ENCODE measurements at places on chromosomes 6 and 20.

- DNase-seq, result no peak
Measured at GRCh38 chr6:107646176-107646575, 156.3 kb downstream of the SOBP start.

- no peak for DNase-seq
Measured at GRCh38 chr6:121354764-121355163, 20.5 kb upstream of the TBC1D32 start.

GRCh38 chr20:64247307-64247618 lies 8.3 kb upstream of the PCMTD2 start:
- no peak for DNase-seq

- no peak for DNase-seq
Measured at GRCh38 chr6:84357631-84358030, 130.2 kb upstream of the CEP162 start.

DNA sequence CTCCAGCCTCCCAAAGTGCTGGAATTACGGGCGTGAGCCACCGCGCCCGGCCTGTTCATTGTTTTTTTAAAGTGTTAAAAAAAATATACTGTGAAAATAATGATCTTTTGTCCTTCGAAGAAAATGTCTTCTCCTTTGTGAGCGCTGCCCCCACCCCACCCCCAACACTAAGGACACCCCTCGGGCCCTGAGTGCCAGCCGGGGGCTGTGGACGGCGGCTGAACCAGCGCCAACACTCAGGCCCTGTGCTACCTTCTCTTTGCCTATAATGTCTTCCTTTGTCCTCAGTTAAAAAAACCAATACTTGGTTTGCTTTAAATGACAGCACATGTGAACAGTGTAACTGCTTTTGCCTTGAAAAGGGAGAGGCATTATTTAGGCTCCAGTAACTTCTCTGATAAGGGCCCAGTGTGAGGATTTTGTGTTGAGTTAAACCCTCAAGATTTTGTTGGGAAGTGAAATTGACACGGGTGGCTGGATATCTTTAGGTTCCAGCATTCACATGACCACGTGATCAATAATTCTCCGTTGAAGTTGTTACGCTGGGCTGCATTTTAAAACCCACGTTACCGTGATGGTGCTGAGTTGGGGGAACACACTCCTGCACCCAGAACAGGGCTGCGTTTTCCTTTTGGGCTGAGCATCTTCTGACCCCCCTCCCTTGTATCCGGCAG lies 9.5 kb upstream of the ADRM1 start:
- no peak for DNase-seq

DNA sequence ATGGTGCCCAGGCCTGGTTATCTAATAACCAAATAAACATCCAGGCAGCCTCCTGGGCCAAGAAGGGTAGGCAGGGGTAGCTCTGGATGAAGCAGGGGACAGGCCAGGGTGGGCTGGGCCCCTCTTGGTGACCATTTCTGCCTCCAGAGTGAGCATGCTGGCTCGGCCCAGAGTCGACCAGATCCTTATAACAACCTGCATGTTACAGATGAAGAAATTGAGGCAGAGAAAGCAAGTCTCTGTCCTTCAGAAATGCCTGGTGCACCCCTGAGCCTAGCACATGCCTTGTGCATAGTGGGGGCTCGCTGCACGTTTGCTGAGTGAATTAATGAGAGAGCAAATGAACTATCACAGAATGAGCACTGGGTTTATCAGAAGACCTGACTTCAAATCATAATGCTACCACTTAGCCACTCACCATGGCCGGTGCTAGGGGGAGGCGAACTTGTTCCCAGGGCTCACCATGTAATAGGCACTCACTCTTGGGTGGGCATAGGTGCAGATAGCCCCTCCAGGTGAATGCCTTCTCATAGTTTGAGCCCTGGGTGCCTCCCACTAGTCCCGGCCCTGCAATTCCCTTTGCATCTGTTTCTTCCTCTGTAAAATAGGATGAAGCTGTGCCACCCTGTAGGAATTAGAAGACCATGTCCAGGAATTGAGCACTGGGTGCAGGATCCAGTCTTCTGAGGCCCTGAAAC lies 3.8 kb upstream of the APCDD1L start:
- no peak for DNase-seq

- DNase-seq, result no peak
Measured at GRCh38 chr6:33589392-33589730, 9.3 kb upstream of the BAK1 start.

DNA sequence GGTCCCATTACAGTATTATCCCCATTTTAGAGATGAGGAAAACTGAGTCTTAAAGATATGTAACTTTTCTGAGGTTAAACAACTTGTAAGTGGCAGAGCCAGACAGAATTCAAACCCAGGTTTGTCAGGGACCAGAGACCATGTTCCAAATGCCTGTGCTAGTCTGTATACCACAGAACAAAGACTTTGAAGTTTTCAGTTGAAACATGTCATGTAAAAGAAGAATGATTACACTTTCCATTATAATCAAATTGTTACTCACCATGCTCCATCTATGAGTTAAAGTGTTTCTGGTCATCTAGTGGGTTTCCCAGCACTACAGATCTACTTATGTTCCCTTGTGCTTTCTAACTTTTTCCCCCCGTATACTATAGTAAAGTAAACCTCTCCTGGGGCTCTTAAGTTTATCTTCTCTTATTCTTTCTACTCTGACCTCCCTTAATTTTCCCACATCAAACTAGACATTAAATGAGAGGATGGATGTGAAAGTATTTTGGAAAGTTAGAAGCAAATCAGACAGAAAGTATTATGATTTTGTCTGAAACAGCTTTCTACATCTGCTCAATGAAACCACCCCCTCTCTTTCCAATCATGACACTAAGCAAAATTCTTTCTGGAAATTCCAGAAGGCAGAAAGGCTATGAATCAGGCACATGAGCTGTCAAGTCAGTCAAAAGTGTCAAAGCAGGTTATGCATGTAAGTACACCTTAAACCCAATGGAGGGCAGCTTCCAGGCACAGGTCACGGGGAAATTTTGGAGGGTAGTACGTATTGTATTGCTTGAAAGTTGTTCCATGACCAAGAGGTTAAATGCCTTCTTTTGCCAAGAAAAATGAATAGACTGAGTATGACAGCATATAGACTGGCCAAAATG lies 132.7 kb upstream of the MAP3K7 start:
- no peak for DNase-seq

- DNase-seq, result peak; percentile 89
Measured at GRCh38 chr6:35736253-35736894, 458 bp upstream of the ARMC12 start.

- DNase-seq, result no peak
Measured at GRCh38 chr6:92979281-92979680, 440.1 kb downstream of the EPHA7 start.

DNA sequence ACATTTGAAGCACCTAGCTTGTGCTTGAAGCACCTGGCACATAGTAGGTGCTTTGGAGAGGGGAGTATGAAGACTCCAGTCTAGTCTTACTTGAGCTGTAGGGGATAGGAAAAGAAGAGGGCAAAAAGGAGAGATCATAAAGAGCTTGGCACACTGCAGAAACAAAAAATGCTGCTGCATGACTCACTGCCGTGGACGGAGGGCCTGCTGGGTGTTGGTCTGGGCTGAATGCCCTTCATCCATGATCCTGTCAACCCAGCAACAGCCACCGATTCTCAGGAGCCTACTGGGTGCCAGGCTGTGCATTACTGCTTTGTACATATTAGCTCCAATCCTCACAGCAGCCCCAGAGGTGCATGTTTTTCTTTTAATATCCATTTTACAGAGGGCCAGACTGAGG lies 6.0 kb downstream of the PDYN start:
- DNase-seq, result no peak

GRCh38 chr20:22985239-22985778 lies 49.8 kb upstream of the SSTR4 start:
- DNase-seq, result no peak

GRCh38 chr6:139605350-139605749 lies 230.9 kb upstream of the CITED2 start:
- no peak for DNase-seq

GRCh38 chr20:34300809-34301586 lies 2.2 kb downstream of the AHCY start:
- no peak for DNase-seq

DNA sequence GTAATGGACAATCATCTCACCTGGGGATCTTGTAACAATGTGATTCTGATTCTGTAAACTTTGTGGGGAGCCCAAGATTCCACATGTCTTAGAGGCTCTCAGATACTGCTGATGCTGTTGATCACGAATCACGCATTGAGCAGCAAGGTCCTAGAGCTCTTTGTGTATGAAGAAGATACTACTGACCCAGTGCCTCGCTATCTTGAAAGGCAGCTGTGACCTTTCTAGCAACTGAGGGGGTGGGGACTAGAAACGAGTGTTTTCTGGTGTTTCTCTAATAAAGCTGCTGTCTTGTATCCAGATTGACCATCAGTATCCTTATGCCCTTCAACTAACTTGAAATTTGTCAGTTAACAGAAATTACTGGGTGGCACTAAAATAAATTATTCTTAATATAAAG lies 142.9 kb downstream of the MTHFD1L start:
- DNase-seq, result no peak

- no peak for DNase-seq
Measured at GRCh38 chr6:47473791-47474346, 3.7 kb upstream of the CD2AP start.

DNA sequence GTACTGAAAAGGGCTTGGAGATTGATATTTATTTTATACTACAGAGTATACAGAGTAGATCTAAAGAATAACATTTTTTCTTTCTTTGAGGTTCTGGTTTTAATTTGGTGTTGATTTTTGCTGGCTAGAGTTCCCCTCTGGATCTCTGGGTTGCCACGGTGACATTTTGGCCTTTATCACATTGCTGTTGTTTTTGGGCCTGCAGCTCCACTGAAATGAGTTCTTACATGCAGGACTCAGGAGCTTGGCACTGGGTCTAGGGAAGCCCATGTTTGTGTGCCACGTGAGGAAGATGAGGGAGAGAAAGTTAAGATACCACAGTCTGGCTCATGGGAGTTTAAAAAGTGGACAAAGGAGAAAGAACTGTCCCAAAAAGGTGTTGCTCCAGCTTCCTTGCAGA lies 7.4 kb upstream of the TFAP2C start:
- no peak for DNase-seq

DNA sequence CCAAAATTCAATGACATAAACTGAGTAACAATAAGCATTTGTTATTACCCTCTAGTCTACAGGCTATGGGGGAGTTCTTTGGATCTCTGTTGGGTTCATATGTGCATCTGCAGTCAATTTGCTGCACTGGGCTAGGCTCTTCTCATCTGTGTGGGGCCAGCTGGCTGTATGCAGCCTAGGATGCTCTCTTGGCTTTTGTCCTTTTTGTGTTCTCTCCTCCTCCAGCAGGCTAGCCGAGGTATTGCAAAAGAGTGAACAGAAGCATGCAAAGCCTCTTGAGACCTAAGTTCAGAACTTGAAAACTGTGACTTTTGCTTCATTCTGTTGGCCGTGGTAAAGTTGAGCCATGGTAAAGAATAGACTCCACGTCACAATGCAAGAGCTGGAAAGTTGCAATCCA lies 62.8 kb upstream of the FOXO3 start:
- DNase-seq, result peak; percentile 1

GRCh38 chr6:14722704-14723103 lies 523.2 kb upstream of the JARID2 start:
- DNase-seq, result peak; percentile 50

DNA sequence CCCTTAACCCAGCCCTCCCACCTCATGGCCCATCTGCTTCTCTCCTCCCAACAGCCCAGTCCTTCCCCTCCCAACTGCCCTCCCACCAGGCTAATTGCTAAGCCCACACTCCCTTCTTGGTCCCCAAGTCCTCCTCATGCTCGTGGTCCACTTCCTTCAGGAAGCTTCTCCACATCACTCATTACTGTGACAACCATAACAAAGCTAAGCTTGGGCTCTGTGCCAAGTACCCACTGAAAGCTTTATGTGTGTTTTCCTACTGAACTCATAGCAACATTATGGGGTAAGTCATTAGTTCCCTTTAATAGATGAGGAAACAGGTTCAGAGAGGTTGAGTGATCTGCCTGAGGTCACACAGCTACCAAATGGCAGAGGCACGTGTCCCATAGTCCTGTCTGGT lies 16.2 kb downstream of the FRS3 start:
- DNase-seq, result no peak

- DNase-seq, result no peak
Measured at GRCh38 chr6:90303039-90303438, 6.4 kb upstream of the BACH2 start.

GRCh38 chr20:17871181-17871580 lies 97.4 kb downstream of the SNX5 start:
- DNase-seq, result no peak

DNA sequence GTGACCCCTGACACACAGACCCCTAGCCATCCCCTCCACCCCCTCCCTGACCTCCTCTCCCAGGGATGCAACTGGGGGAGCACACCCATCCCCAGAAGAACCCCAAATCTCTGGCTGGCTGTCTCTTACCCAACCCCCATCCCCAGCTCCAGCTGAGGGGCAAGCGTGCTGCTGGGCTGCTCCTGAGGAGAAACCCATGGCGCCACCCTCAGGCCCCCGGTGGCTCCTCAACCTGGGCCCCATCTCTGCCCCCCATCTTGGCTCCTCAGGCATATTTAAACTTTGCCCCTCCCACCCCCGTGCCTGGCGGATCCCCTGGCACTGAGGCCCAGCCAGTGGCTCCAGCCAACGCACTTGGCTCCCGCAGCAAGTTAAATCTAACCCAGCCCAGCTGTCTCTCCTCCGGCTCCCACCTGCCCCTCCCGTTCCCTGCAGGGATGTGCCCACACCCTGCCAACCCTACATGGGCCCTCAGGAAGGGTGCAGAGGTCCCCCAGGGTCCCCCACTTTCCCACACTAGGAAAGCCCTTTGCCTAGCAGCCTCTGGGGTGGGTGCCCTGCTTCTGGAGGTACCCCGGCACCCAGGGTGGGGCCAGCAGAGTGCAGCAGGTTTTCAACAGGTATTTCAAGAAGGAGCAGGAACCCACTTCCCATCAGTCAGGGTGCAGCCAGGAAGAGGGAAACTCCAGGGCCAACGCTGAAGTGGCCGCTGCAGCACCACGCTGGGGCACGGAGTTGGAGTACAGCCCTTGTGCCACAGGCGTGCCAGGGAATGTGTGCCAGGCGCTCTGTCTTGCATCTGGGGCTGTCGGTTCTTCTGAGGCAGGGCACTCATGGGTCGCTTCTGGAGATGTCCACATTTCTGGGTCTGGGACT lies 5.3 kb upstream of the OSBPL2 start:
- DNase-seq, result no peak

DNA sequence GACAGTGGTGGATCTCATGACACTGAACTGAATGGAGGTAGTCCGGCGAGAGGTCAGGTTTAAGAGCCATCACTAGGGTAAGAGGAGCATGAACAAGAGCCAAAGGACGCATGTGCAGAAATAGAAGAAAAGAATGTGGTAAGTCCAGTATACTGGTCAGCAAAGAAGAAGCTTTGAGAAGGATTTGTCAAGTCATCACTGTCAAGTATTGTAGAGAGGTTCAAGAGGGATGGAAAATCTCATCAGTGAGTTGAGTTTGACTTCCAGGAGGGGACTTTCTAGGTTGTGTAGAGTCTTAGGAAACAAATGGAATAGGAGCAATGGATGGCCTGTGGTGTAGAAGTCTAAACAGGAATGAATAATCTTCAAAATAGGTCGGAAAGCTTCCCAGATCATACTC lies 161.8 kb downstream of the BTBD3 start:
- DNase-seq, result no peak

DNA sequence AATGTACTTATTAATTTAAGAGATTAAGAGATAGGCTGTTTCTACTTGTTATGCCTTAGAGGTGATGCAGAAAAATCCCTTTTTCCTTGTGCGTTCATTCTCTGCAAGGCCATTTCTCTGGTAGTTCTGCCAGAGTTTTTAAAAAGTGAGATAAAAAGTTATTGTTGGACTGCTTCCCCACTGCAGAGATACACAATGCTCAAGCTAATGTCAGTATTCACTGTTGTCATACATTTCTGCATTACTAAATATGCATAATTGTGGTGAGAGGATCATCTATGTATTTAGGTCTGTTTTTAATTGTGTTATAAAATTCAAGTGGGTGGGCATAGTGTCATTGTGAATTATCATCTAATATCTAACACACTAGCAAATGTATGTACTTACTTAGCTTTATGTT lies 600.4 kb downstream of the HTR1B start:
- DNase-seq, result no peak
